ENCODE measurements at places on chromosomes 11 and 22.

GRCh38 chr11:1761110-1761856 is 2.4 kb downstream of the CTSD start:
- H3K4me3 ChIP-seq = peak overlapping the region; percentile 86
- H3K27me3 ChIP-seq = no peaks in the 10 kb centered on the region
- peaks cover 70% of the 10 kb centered on the region for H3K4me1 ChIP-seq

DNA sequence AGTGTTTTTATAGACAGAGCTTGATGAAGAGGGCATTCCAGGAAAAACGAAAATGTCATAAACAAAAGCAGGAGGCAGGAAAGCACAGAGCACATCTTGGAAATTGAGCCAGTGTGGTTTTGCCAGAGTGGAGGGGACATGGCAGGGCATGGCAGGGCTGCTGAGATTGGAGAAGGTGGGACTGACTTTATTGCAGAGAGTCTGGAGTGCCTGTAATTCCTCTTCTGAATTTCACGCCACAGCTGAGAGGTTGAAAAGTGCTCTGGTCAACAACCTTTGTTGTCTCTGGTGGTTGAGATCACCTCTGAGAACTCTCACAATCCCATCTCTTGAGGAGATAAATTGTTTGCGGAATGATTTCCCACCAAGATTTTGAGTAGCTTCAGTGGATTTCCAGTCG is 16.4 kb downstream of the SLC5A1 start:
- H3K4me3 ChIP-seq = no peak overlapping the region
- no peaks in the 10 kb centered on the region for H3K27me3 ChIP-seq
- no peak for DNase-seq
- no peaks in the 10 kb centered on the region for H3K36me3 ChIP-seq
- no peak overlapping the region for H3K27ac ChIP-seq

DNA sequence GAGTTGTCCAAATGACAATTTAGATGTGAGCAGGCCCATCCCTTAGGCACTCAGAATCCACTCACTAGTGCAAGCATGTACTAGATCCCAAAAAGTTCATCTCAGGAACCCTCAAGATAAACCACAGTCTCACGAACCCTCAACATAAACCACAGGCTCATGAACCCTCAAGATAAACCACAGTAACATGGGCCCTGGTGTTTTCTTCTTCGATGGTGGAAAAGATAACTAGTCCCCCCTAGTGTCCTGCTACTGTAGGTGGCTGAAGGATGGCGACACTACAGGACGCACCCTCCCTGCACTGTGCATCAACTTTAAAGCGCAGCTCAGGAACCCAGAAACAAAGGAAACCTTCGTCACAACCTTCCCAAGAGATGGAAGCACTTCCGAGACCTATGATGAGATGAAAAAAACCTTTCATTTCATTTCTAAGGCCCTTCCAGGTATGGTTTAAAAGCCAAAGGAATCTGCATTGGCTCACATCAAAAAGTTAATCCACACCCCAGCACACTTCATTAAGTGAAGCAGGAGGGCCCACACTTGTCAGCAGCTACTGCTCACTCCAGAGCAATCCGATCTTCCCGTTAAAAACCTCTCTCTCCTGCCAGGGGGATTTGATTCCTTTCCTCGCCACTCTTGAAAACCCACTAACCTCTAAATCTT is 2.4 kb downstream of the LARGE1 start:
- no peaks in the 10 kb centered on the region for H3K27me3 ChIP-seq
- H3K4me1 ChIP-seq = peaks cover 46% of the 10 kb centered on the region
- H3K4me3 ChIP-seq = peak overlapping the region; percentile 84
- H3K36me3 ChIP-seq = no peaks in the 10 kb centered on the region

GRCh38 chr22:37549704-37550059 is 10.6 kb upstream of the CDC42EP1 start:
- DNase-seq = no peak
- peak overlapping the region; percentile 58 for H3K27ac ChIP-seq
- no peaks in the 10 kb centered on the region for H3K27me3 ChIP-seq
- H3K4me1 ChIP-seq = peaks cover 82% of the 10 kb centered on the region
- no peak overlapping the region for H3K4me3 ChIP-seq

DNA sequence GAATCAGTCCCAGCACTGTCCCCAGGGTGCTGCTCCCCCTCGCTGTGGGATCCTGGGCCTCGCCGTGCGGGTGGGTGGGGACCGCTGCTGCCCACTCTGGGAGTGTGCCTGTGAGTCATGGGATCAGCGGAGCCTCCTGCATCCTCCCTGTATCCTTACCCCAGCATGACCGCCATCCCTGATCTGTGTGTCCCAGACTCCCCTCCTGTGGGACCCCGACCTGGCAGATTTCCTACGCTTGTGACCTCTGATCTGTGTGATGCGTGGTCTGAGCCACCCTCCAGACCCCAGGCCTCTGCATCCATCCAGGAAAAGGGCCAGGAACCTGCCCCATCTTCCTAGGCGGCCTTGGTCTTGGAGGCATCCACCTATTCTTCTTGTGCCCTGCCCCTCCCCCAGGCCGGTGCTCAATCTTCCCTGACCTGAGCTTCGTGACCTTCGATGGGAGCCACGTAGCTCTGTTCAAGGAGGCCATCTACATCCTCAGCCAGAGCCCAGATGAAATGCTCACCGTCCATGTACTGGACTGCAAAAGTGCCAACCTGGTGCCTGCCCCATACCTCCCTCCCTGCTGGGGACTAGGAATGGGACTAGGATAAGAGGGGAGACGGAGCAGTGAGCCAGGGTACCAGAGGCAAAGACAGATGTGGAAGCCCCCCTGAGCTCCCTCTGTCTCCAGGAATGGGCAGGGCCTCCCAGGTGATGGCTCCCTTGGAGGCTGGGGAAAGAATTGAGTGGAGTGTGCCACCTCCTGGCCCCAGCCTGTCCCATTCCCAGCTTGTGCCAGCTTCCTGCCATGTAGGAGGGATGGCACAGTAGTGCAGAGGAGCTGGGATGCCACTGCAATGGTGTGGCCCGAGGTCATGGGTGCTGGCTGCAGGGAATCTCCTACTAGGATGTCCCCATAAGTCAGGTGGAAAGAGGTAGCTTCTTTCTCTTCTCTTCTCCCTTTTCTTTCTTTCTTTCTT is 65.4 kb downstream of the OTOG start:
- H3K4me1 ChIP-seq = no peaks in the 10 kb centered on the region
- peak; percentile 81 for DNase-seq
- no peak overlapping the region for H3K27ac ChIP-seq

DNA sequence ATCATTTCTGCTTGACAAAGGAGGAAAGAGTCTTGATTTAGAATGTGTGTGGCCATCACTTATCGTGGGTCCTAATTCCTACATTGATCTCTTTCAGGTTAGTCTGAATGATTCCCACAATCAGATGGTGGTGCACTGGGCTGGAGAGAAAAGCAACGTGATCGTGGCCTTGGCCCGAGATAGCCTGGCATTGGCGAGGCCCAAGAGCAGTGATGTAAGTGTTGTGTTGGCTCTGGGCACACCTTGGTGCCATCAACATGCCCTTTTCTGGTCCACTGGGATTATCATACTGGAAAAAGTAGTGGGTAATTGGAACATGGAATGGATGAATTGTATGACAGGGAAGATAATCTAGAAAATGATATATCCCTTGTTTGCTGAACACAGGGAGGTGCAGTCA is 17.1 kb upstream of the SORL1-AS1 start:
- H3K36me3 ChIP-seq = no peaks in the 10 kb centered on the region
- H3K27ac ChIP-seq = no peak overlapping the region
- no peak for DNase-seq
- H3K27me3 ChIP-seq = no peaks in the 10 kb centered on the region
- peaks cover 39% of the 10 kb centered on the region for H3K4me1 ChIP-seq

DNA sequence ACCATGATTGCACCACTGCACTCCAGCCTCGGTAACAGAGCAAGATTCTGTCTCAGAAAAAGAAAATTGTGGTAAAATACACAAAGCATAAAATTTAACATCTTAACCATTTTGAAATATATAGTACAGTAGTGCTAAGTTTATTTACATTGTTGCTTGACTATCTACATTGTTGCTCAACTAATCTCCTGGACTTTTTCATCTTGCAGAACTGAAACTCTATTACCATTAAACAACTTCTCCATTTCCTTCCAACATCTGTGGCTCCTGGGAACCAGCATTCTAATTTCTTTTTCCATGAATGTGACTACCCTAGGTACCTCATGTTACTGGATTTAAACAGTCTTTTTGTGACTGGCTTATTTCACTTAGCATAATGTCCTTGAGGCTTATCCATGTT is 13.5 kb upstream of the VWA5A start:
- no peaks in the 10 kb centered on the region for H3K4me1 ChIP-seq
- DNase-seq = no peak
- H3K36me3 ChIP-seq = no peaks in the 10 kb centered on the region
- no peaks in the 10 kb centered on the region for H3K27me3 ChIP-seq
- no peak overlapping the region for H3K27ac ChIP-seq

DNA sequence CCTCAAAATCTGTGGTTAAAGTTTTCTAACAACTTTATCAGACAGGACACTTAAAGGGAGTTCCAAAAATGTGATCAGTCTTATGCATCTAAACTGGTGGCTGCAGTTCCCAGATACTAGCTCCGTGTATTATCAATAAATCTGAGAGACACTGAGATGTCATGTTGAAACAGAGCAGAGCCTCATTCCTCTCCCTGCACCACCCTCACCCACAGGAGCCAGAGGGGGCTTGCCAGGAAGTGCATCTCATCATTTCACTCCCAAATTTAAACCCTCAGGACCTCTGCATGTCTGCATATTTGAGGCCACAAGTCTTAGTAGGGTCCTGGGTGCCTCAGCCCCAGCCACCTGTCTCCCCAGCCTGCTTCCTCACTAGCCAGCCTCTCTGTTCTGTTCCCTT is 167.4 kb upstream of the NTM start:
- H3K27me3 ChIP-seq = no peaks in the 10 kb centered on the region
- H3K4me1 ChIP-seq = no peaks in the 10 kb centered on the region
- H3K36me3 ChIP-seq = no peaks in the 10 kb centered on the region
- H3K4me3 ChIP-seq = no peak overlapping the region
- DNase-seq = no peak
- H3K27ac ChIP-seq = no peak overlapping the region

- no peaks in the 10 kb centered on the region for H3K27me3 ChIP-seq
- no peak for DNase-seq
- H3K4me3 ChIP-seq = no peak overlapping the region
- no peak overlapping the region for H3K27ac ChIP-seq
- no peaks in the 10 kb centered on the region for H3K36me3 ChIP-seq
- no peaks in the 10 kb centered on the region for H3K4me1 ChIP-seq
Observed at GRCh38 chr22:25651332-25652085, 87.0 kb downstream of the GRK3 start.

GRCh38 chr11:1202154-1202775 is 20.6 kb upstream of the MUC5B start:
- no peak overlapping the region for H3K4me3 ChIP-seq
- H3K4me1 ChIP-seq = peaks cover 12% of the 10 kb centered on the region
- H3K36me3 ChIP-seq = no peaks in the 10 kb centered on the region
- DNase-seq = no peak
- no peak overlapping the region for H3K27ac ChIP-seq

DNA sequence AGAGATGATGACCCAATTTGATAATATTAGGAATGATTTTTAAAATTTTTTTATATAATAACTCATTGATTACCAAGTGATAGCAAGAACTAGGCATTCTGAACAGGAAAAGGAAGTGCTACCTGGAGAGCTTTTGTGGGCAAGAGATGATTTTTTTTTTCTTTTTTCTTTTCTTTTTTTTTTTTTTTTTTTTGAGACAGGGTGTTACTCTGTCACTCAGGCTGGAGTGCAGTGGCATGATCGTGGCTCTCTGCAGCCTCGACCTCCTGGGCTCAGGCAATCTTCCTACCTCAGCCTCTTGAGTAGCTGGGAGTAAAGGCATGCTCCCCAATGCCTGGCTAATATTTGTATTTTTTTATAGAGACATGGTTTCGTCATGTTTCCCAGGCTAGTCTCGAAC is 40.4 kb downstream of the TNRC6B start:
- H3K36me3 ChIP-seq = no peaks in the 10 kb centered on the region
- H3K27me3 ChIP-seq = no peaks in the 10 kb centered on the region
- H3K4me3 ChIP-seq = no peak overlapping the region

DNA sequence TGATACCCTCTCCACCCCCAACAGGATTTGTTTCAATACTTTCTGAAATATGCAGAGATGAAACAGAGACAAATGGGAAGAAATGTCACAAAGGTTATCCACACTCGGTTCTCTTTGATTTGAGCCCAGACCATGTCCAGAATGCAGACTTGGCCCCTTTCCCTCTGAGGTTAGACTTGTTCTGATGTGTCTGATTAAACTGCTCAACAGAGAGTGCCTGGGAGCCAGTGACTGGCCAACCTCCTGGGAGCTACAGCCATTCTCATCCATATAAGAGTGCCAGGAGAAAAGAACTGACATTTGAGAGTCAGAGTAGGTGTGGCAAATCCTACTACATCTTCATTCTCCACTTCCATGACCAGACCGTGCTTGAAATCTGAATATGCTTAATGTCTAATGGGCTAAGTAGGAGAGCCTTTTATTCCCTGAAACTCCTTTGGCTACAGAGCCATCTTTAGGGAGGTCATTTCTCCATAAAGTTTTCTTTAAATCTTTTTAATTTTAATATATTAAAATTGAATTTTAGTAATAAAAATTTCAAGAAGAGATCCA is 201.4 kb downstream of the BLID start:
- H3K27me3 ChIP-seq = no peaks in the 10 kb centered on the region
- DNase-seq = no peak
- no peaks in the 10 kb centered on the region for H3K4me1 ChIP-seq
- no peak overlapping the region for H3K4me3 ChIP-seq

- no peak overlapping the region for H3K27ac ChIP-seq
- no peak for DNase-seq
- H3K4me1 ChIP-seq = no peaks in the 10 kb centered on the region
- H3K27me3 ChIP-seq = no peaks in the 10 kb centered on the region
- H3K4me3 ChIP-seq = no peak overlapping the region
Observed at GRCh38 chr22:17103351-17103750, 17.8 kb downstream of the TMEM121B start.

- peak overlapping the region; percentile 98 for H3K27ac ChIP-seq
- no peaks in the 10 kb centered on the region for H3K36me3 ChIP-seq
- H3K27me3 ChIP-seq = no peaks in the 10 kb centered on the region
Observed at GRCh38 chr11:65381716-65382032, 772 bp downstream of the SLC25A45 start.

DNA sequence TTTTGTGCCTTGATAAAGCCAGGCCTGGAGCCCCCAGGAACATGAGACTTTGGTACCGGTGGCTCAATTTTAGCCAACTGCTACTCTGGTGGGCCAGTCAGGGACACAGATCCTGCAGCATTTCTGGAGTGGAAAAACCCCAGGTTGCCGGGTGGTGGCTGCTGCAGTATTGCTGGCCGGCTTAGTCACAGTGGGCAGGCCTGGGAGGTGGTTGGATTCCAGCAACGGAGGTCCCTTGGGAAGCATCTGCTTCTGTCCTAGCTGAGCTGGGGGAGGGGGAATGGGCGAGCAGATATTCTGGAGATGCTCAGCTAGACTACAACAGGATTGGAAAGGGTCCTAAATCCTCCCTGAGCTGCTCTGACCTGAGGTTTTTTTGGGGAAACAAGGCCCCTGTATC is 31.6 kb upstream of the ACCSL start:
- H3K36me3 ChIP-seq = no peaks in the 10 kb centered on the region
- H3K27me3 ChIP-seq = no peaks in the 10 kb centered on the region
- H3K27ac ChIP-seq = peak overlapping the region; percentile 56
- DNase-seq = peak; percentile 72

GRCh38 chr11:102773386-102773785 is 7.0 kb downstream of the MMP10 start:
- no peak overlapping the region for H3K27ac ChIP-seq
- H3K27me3 ChIP-seq = no peaks in the 10 kb centered on the region
- no peak overlapping the region for H3K4me3 ChIP-seq
- no peaks in the 10 kb centered on the region for H3K4me1 ChIP-seq
- no peak for DNase-seq
- H3K36me3 ChIP-seq = no peaks in the 10 kb centered on the region

GRCh38 chr11:14380947-14381561 is 22.1 kb upstream of the RRAS2 start:
- no peaks in the 10 kb centered on the region for H3K27me3 ChIP-seq
- no peak for DNase-seq
- peak overlapping the region; percentile 17 for H3K27ac ChIP-seq
- no peaks in the 10 kb centered on the region for H3K36me3 ChIP-seq
- peak overlapping the region; percentile 40 for H3K4me3 ChIP-seq
